Stimulated activated CD8-positive, alpha-beta memory T cell treated with anti-CD3 and anti-CD28 coated beads, Interleukin-2, amount 100 ng/mL, for 1 hour (primary cell): ENCODE measurements at places on chromosomes 5 and 9.

DNA sequence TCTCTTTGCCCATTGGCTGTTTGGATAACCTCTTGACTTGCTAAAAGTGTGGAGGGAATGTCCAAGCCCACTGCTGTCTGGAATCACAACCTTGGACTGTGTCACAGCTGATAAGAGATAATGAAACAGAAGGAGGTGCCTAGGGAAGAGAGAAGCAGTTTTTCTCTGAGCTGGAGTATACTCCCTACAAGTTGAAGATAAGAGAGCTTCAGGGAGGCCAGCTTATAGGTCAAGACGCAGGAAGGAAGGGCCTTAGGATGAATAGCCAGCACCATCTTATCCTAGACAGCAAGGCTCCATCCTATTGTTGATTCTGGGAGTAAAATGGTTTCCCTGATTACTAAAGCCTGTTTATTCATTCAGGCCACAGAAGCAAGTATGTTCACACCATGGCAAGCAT is 244.7 kb downstream of the NPR3 start:
- no peak for DNase-seq

DNA sequence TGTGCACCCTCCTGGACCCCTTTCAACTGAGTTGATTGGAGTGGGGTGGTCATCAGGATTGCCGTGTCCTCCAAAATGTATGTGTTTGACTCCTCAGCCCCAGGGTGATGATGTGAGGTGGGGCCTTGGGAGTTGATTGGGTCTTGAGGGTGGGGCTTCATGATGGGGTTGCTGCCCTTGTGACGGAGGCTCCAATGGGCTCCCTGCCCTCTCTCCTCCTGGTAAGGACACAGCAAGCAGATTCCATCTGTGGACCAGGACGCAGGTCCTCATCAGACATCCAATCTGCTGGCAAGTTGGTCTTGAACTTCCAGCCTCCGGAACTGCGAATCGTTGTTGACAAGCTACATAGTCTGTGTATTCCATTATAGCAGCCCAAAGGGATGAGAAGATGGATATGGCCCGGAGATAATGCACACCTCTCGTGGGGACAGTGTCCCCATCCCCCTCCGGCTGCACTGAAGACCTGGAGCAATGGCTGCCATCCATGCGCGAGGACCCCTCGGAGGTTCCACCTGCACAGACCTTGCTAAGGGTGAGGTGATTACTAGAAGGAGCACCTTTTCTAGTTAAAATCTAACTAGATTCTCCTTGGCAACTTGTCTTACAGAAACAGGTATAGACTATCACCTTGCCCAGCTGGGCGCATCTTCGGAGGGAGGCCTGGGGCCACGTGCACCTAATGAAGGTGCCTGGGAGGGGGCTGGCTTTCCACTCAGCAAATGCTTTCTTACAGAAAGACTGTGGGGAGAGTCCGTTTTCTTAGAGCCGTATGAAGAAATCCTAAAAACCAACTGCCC is 75.7 kb upstream of the IRX4 start:
- no peak for DNase-seq

- DNase-seq, result no peak
Observed at GRCh38 chr5:199950-200645, 8.8 kb downstream of the LRRC14B start.

DNA sequence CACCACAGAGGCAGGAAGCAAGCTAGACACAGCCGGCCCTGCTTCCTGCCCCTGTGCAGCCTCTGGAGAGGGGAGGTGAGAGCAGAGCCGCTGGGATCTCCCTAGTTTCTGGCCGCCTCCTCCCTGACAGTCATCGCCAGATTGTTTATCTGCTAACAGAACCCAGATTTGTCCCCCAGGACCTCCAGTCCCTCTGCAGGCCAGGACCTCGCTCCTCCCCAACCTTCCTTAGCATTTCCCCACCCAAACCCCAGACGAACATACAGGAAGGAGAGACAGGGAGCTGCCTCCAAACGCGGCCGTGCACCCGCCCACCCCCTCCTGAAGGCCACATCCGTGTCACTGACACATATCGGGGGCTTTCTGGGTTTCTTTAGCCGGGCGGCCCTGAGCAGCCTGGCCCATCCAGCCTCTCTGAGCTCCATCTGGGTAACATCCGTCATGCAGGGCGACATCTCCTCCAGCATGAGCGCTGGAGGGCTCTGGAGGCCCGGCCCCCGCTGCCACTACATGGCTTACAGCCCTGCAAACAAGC is 47.5 kb downstream of the DBH start:
- peak; percentile 22 for DNase-seq

- DNase-seq, result no peak
Observed at GRCh38 chr9:7258688-7259396, 501.1 kb downstream of the KDM4C start.

- no peak for DNase-seq
Observed at GRCh38 chr9:130465383-130466096, 20.8 kb downstream of the ASS1 start.

DNA sequence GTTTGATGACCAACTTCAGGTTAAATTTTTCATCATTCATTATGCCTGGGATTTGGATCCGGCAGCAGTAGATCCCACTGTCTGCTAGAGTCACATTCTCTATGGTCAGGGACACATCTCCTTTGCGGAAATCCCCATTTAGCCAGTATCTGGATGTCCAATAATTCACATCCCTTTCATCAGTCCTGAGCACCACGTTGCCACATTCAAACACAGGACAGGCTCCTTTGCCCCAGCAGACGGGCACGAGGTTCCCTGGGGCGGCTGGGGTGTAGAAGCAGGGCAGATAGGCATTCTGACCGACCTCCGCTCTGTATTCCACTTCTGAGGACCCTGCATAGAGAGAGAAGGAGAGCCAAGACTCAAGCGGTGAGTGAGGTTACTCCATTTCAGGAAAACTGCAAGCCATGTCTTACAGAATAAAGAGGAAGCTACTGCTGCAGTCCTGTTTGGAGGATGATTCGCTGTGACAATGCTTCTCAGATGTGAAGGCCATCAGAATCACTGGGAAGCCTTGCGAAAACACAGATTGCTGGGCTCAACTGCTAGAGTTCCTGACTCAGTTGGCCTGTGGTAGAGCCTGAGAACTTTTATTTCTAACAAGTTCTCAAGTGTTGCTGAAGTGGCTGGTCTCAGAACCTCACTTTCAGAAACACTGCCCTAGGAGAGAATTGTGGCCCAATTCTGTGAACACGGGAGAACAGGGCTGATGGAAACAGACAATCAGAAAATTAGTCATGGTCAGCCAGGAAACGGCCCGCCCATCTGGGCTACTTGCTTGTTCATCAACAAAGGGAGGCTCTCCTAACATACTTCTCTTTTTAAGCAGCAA is 2.0 kb downstream of the HAVCR2 start:
- DNase-seq, result no peak

DNA sequence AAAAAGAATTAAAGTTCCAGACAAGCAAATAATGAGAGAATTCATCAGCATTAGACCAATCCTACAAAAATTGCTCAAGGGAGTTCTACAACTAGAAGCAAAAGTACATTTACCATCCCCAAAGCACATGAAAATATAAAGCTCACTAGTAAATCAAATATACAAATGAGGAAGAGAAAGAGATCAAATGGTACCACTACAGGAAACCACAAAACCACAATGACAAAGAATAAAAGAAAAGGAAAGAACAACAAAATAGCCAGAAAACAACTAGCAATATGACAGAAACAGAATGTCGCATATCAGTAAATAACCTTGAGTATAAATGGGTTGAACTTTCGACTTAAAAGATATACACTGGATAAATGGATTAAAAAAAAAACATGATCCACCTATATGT is 739.0 kb downstream of the DTWD2 start:
- DNase-seq, result no peak

GRCh38 chr5:131647048-131647769 is 12.2 kb upstream of the RAPGEF6 start:
- DNase-seq, result no peak
